ENCODE measurements at places on chromosomes 12 and 14.
A peak's percentile ranks its signal among the peaks of the same experiment; 100 is the strongest.

- no peak for DNase-seq
Measured at GRCh38 chr12:19945559-19946435, 422.5 kb upstream of the PDE3A start.

DNA sequence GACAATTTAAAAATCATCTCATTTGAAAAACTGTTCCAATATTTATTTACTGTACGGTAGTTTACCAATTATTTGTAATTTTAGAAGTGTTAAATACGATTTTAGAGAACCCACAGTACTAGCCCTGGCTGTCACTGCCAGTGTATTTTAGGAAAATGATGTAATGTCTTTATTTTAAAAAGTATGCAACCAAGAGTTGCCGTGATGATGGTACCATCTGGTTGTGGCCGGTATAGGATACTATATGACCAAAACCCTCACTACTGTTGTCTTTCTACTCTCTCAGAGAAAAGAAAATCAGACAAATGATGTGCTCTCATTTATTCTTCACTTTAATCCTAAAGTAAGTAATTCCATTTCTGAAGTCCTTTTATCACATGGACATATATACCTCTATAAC, 395.0 kb downstream of the FOXG1 start:
- no peak for DNase-seq

- no peak for DNase-seq
Measured at GRCh38 chr14:21523203-21523602, 2.9 kb downstream of the SALL2 start.

GRCh38 chr12:80101126-80101525, 1.8 kb downstream of the OTOGL start:
- no peak for DNase-seq

- no peak for DNase-seq
Measured at GRCh38 chr14:77856941-77857340, 57.0 kb downstream of the ADCK1 start.

DNA sequence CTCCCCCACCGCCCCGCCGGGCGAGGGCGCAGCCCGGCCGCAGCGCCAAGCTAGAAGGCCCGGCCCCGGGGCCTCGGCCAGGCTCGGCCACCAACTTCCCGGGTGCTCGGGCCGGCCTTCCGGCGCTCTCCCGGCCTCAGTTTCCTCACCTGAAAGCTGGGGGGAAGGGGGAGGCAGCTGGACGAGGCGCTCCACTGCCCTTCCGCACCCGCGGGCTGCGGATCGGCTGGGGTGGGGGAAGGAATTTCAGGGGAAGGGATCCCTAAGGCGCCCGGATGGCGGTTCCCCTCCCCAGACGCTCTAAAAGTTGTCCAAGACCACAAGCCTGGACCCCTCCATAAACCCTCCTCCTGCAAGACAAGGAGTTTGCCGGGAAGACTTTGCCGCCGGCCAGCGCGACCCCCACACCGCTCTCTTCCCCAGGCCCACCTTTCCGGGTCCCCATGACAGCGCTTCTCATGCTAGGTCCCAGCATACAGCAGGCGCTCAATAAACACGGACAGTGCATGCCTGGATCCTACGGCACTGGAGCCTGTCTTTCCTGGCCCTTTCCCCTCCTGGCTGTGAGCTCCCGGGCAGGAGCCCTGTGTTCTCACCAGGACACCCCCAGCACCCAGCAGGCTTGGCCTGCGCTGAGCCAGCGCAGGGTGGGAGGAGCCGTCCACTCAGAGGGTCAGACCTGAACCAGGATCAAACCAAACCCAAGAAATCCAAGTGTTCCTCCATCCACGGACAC, 18.1 kb downstream of the BEGAIN start:
- no peak for DNase-seq

- DNase-seq: no peak
Measured at GRCh38 chr12:2076728-2077127, 23.9 kb downstream of the CACNA1C start.

- DNase-seq: no peak
Measured at GRCh38 chr12:38926501-38926900, 21.1 kb upstream of the CPNE8 start.

GRCh38 chr12:11581179-11581755, 68.2 kb upstream of the ETV6 start:
- peak; percentile 3 for DNase-seq

- no peak for DNase-seq
Measured at GRCh38 chr12:113700943-113701342, 229.3 kb upstream of the LHX5 start.

GRCh38 chr12:74849801-74850200, 312.2 kb downstream of the ATXN7L3B start:
- DNase-seq: no peak

DNA sequence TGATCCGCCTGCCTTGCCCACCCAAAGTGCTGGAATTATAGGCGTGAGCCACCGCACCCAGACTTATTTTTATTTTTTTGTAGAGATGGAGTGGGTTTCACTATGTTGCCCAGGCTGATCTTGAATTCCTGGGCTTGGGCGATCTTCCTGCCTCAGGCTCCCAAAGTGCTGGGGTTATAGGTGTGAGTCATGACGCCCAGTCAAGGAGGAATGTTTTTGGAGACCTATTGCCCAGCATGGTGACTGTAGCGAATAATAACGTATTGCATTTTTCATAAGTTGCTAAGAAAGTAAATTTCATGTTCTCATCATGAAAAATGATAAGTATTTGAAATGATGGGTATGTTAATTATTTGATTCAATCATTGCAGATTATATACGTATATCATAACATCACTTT, 46.5 kb downstream of the TEAD4 start:
- no peak for DNase-seq

DNA sequence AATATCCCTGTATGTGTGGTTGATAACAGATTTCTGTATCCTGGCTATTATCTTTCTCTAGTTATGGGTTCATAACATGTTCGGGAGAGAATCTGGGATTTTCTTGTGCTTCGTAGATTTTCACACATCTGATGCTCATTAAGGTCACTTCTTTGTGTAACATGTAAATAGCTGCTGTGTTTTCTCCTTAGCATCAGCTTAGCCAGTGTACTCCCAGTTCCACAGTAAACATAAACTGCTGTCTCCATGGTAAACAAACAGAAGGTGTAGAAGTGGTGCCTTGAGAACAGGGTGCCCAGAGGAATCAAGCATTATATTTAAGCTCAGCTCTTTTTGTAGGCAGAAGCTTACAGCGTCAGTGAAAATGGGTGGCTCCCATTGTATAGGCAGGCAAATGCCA, 88.0 kb downstream of the ANO6 start:
- DNase-seq: no peak
